Aorta (tissue), 5 donors: ENCODE measurements at places on chromosomes 3 and 15.

DNA sequence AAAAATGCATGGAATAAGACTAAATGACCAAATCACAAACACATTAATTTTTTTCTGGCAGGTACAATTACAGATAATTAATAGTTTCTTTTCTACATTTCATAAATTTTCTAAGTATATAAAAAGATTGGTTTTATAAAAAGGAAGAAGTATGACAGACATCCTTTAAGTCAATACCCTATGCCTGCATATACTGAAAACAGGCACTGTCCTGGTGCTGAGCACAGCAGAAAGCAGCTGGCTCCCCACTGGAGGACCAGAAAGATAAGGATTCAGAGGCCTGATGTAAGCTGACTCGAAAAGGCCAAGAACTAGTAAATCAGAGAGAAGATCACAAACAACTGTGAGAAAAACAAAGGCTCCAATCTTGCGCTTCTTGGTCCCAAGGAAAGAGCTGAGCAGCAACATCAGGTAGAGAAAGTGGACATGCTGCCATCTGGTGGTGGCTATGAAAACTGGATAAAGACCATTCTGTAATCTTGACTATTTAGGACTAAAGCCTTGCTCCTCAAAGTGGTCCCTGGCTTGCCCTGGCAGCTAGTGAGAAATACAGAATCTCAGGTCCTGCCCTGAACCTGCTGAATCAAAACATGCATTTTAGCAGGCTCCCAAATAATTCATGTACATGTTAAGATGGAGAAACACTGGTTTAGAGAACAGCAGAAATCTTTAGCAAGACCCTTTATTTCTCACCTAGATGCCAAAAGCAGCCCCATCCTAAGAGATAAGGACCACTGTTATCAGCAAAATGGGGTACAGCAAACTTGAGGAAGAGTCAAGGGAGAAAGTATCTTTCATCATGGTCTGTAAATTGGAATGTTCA lies 76.0 kb downstream of the TRANK1 start:
- no peak for DNase-seq

- DNase-seq = no peak
These were observed 46.3 kb downstream of the COLQ start for GRCh38 chr3:15475161-15475560.

GRCh38 chr3:160448845-160449635 lies 546 bp downstream of the TRIM59 start:
- DNase-seq = no peak

GRCh38 chr15:48596841-48597240 lies 48.7 kb downstream of the FBN1 start:
- DNase-seq = no peak

GRCh38 chr3:195570912-195571311 lies 12.8 kb downstream of the APOD start:
- no peak for DNase-seq

- DNase-seq = no peak
These were observed 136.9 kb upstream of the SLC2A2 start for GRCh38 chr3:171163101-171164066.

DNA sequence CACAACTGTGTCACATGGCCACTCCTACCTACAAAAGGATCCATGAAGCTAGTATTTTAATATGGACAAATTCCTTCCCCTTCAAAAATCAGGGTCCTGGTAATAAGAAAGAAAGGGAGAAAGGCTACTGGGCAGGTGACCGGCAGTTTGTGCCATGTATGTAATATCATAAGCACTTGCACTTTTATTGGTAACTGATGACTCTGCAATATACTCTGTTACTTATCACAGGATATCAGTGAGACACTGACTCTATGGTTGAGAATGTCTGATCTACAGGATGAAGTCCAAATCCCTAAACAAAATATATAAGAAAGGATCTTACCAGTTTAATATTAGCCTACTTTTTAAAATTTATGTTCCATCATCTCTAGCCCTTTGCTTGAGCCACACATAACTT lies 315.2 kb downstream of the AGBL1 start:
- DNase-seq = no peak

- no peak for DNase-seq
These were observed 397.2 kb downstream of the MECOM start for GRCh38 chr3:169266351-169266750.
